ENCODE measurements at places on chromosomes 7 and 10.

DNA sequence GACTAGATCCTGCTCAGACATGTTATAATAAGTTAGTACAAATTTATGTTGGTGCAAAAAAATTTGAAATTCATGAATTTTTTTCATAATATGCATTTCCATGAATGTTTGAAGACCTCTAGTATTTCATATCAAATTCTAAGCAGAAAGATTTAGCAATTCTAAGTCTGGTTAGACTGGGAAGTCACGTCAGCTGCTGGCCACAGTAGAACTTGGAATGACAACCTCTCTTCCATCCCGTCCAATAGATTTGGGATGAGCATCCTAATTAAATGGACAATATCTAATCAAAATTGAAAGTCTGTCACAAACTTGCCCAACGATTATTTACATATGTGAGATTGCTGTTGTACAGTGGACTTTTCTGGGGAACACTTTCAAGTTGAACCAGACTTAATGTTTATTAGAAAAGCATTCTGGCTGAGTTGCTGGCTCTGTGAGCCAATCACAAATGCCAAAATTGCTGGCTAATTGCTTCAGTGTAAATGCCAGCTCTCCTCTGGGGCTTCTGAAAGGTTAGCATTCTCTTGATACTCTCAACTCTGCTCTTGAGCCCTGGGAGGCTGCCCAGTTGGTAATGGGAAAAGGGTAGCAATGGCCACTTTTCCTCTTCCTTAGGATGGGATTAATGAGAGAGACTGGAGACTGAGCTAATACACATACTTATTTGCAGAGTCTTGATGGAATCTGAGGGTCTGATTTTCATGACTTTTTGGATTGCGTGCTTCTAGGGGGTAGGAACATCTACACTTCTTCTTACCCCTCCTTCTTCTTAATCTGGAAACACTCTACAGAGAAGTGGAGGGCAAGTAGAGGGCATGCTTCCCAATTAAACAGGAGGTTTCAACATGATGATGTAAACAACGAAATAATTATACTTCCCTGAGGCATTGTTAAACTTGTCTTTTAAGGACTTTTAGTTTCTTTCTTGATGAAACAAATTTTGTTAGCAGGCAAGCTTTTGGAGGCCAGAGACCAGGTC, 253.5 kb downstream of the BAMBI start:
- DNase-seq = no peak

GRCh38 chr7:45923290-45923689, 2.2 kb upstream of the IGFBP3 start:
- peak; percentile 20 for DNase-seq

DNA sequence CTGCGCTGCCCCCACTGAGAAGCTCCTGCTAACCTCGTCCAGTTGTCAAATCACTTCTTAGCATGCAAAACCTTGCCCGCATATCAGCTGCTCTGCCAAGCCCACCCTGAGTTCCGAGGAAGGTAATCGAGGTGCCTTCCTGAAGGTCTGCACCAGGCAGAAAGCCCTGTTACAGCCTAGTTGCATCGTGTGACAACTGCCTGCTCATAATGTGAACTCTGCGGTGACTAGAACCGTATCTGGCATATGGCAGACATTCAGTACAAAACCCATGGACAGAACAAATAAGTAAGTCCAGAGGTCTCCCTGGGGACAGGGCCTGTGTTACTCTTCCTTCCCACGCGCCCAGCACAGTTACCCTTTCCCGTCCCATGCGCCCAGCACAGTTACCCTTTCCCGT, 394.3 kb downstream of the DNAJB6 start:
- DNase-seq = no peak

DNA sequence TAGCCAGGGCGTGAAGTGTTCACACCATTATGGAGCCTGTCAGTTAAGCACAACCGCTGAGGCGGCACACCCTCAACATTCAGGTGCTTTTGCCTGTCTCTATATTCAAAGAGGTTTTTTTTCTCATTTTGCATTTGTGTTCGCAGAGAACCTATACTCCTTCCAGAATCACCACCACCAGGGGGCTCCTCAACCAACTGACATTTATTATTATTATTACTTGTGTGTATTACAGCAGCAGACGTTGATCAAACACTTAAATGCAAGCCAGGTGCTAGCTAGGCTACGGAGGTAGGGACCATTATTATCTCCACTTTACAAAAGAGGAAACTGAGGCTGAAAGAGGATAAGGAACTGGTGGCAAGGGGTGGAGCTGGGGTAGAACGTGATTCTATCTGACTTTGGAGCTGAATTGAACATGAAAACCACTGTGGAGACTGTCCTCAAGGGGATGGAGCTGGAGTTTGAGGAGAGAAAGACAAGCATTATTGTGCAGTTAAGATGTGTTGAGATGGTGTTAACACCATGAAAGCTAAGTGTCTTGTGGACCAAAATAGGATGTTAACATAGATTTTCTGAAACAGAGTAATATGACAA, 133.8 kb upstream of the PLXNA4 start:
- no peak for DNase-seq
